Stimulated activated CD4-positive, alpha-beta T cell treated with anti-CD3 and anti-CD28 coated beads, Interleukin-4, amount 100 ng/mL, for 1 hour (primary cell): ENCODE measurements at places on chromosomes 16 and 17.

GRCh38 chr16:10656618-10657017, 38.1 kb downstream of the TEKT5 start:
- no peak for DNase-seq

GRCh38 chr17:59513934-59514841, 51.2 kb upstream of the DHX40 start:
- no peak for DNase-seq

GRCh38 chr16:46712911-46713310, 23.5 kb downstream of the ORC6 start:
- no peak for DNase-seq

GRCh38 chr17:47895347-47895855, 635 bp upstream of the SP2 start:
- no peak for DNase-seq

DNA sequence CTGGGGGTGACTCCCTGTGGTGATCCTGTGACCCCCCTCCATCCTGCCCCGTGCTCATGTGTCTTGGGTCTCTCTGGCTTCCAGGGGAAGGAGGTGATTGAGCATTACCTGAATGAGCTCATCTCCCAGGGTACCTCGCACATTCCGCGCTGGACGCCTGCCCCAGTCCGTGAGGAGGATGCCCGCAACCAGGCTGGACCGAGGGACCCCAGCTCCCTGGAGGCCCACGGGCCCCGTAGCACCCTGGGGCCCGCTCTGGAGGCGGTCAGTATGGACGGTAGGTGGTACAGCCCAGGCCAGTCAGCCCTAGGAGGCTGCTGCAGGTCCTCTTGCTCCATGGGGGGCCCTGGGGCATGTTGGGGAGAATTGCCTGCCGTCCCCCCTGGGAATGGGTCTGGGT, 33.6 kb downstream of the SEC14L5 start:
- no peak for DNase-seq

DNA sequence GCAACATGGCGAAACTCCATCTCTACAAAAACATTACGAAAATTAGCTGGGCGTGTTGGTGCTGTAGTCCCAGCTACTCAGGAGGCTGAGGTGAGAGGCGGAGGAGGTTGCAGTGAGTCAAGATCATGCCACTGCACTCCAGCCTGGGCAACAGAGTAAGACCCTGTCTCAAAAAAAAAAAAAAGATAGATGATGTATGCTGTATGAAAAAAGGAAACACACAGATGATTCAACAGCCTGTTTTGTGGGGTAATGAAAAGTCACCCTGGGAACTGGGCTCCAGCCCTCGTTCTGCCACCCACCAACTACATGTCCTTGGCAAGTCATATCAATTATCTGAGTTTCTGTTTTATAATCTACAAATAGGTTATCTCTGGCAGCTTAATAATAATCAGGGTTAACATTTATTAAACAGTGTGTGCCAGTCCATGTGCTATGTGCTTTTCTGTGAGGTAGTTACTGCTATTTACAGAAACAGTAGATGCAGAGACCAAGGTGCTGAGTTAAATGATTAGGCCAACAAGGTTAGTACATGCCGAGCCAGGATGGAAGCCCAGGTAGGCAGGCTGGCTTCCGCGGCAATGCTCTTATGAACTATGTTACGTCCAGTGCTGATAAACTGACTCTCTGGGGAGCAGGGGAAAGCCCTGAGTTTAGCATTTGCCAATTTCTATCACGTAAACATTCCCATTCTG, 1.1 kb downstream of the G6PC1 start:
- DNase-seq, result no peak

DNA sequence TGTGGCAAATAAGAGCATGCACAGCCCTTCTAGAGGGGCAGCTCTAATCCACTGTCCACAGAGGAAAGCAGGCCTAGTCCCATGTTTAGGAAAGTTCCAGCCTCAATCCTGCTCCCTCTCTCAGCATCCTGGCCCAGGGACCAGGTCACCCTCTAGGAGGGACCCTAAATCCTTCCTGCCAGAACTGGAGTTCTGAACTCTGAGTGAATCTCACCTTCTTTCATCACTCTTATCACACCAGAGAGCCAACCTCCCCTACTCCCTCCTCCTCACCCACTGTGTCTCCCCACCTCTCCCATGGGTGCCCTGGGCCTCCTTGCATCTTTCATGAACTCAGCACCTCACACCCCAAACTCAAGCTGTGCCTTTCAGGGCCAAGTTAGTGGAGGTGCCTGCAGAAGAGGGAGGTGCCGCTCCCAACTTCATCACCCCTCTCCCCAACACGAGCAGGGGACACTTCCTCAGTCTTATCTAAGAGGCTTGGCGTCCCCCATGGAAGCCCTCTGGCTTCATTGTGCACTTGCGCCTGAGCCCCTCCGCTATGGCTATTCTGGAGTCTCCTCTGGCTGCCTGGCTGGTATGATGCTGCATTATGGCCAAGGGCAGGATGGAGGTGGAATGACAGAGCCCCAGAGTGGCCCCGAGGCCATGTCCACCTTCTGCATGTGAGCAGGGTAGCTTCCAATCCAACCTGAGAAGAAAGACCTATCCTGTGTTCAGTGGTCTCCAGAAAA, 31.7 kb downstream of the PIK3R6 start:
- DNase-seq, result no peak

DNA sequence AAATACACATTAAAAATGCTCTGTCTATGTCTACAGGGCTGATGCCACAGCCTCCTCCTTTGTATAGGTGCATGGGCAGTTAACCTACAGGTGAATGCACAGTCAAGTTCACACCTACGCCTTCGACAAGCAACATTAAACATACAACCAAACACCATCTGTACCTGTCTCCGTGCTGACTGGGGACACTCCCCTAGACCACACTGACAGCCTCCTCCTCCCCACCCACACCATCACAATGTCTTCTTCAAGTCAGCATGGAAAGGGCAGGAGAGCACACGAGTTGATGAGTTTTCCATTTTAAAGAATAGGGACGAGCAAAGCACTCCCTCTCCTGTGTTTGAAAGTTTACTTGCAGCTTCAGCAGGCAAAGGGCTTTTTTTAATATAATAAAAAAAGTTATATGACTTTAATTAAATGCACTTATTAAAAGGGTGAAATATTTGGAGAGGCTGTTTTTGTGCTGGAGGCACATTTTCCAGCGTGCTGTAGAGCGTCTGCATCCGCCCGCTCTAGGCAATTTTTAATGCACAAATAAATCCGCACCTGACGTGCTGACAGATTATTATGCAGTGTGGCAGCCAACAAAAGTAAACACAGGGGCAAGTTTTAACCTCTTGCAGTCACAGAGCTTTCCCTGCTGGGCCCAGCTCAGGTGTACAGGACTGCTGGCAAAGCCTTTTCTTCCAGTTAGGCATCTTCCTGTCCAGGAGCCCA, 367.9 kb downstream of the SOX9 start:
- no peak for DNase-seq

DNA sequence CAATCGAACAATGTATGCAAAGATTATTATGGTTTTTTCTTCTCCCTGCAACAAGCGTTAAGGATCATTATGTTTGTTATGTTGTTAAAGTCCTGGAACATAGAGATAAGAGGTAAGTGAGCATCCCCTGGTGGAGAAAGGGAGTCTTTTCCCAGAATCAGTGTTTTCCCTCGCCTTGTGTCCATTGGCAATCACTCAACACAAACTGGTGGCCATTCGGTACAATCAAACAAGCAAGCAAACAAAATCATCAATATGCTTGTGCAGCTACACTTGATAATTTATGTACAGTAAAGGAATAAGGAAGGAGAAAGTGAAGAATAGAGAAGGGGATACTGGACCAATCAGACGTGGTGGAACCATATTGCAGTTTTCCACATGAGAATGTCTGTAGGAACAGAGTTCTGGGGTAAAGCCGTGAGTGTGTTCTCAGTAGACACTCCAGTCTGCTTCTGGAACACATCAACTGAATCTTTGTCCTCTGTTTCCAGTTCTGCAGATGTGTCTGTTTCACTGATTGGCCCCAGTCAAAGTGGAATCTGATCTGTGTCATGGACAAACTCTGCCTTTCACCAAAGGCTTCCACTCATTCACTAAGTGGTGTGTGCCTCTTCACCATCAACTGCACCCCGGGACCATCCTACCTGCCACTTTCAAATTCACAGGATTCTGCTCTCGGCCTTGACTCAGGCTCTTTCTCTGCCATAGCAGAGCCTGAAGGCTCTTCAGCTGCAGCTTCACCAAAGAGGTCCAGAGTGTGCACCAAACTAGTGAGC, 169.5 kb downstream of the AHSP start:
- DNase-seq, result no peak

- peak; percentile 50 for DNase-seq
Observed at GRCh38 chr17:7132511-7133094, 18.0 kb upstream of the ASGR2 start.

DNA sequence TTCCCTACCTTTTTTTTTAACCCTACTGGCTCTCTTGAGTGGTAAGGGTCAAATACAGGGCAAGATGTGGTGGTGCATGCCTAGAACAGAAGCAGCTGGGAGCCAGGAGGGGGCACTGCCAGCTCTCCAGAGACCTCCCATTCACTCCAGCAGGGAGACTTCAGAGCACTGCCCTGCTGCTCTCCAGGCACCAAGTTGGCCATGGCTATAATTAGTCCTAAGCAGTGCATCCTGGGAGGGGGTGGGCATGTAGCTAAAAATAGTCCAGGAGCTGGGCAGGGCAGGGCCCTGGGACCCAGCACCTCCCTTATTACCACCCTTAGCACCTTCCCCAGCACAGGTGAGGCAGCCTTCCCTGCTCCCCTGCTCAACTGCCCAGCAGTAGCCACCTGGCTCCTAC, 3.5 kb downstream of the CORO6 start:
- no peak for DNase-seq

DNA sequence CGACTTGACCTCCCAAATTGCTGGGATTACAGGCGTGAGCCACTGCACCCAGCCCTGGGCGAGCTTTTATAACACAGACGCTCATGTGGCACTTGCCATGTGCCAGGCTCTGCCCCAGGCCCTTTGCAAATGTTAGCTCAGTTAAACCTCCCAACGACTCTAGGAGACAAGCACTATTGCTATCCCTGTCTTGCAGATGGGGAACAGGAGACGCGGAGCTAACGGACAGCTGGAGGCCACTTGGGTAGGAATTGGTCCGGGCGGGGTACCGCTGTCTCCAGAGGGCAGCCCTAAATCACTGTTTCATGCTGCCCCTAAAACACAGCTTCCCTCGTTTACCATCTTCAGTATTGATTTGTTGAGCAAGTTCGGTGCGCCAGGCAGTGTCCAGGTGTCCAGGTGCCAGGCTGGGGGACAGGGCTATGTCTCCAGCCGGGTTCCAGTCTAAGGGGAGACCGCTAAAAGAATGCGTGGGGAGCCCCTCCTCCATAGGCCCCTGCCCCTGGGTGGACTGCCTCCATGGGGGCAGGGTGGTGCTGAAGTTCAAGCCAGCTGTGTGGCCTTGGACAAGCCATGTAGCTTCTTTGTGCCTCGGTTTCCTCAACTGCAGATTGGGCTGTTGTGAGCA, 23.7 kb downstream of the TMEM235 start:
- DNase-seq, result no peak

- DNase-seq, result no peak
Observed at GRCh38 chr17:61589990-61590389, 1.0 kb downstream of the NACA2 start.

- DNase-seq, result no peak
Observed at GRCh38 chr16:9840761-9841665, 341.2 kb downstream of the GRIN2A start.

GRCh38 chr17:63998050-63998720, at the start of gene PRR29:
Gene PRR29, plus strand, starts transcription at chr17:63998351. Its CDS starts 14 bp downstream, at chr17:63998365.
- peak; percentile 73 for DNase-seq

DNA sequence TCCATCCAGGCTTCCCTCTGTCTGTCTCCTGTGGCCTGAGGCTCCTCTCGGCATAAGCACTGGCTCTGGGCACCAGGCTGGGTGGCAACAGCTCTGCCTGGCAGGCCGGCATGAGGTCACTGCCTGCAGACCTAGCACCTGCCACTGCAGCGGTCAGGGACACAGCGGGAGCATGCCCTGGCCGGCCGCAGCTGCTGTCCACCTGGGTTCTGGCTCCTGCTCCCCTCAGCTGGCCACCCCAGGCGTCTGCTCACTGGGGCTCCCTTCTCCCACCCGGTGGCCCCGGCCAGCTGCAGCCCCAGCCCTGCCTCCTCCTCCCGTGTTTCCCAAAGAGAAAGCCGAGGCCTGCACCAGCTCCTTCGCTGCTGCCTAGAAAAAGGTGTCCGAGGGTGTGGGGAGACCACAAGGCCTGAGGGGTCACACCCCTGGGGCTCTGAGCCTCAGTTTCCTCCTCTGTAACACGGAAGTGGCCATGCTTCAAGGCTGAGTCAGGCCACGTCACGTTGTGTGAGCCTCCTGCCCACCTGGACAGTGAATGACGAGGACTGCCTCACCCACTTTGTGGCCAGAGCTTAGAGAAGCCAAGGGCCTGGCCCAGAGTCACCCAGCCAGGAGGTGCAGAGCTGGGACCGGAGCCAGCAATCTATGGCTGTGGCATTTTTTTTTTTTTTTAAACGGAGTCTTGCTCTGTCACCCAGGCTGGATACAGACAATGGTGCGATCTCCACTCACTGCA, 6.7 kb downstream of the NTHL1 start:
- DNase-seq, result no peak

- DNase-seq, result no peak
Observed at GRCh38 chr16:10752843-10753523, 9.3 kb downstream of the NUBP1 start.

DNA sequence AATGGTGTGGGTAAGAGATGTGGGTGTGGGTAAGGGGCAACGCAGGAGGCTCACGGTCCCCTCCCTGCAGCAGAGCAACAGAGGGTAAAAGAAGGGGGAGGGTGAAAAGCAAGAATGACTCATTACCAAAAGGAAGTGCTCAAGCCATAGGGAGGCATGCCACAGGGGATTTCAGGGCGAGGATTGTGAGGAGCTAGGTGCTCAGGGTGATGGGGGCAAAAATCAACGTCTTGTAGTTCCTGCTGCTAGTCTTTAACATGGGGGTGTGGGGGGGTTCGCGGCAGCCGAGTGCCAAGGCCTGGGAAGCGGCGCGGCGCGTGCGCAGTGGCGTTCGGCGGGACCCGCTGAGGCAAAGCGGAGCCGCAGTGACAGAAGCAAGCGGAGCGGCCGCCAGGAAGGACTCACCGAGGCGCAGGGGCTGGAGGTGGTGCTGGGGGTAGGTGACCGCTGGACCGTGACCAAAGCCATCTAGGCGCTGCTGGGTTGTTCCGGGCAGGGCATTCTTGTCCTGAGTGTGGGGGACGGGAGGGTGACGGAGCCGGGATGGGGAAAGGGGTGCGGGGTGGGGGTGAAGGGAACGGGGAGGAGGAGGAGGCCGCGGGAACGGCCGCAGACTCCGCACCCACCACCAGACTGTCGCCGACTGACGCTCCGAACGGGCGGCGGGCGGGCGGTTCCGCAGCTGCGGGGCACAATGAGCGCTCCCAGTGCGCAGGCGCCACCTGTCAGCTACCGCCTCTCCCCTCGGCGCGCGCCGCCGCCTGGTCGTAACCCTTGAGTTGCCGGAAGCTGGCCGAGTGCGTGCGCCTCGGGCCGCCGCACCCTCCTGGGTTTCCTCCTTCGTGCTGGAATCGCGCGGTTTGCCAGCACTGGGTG, at the start of gene SSH2:
SSH2 (minus strand) TSS at position 696 of the 876 bp plus-strand sequence; CDS start at position 468, 228 bp downstream.
- DNase-seq, result peak; percentile 90

DNA sequence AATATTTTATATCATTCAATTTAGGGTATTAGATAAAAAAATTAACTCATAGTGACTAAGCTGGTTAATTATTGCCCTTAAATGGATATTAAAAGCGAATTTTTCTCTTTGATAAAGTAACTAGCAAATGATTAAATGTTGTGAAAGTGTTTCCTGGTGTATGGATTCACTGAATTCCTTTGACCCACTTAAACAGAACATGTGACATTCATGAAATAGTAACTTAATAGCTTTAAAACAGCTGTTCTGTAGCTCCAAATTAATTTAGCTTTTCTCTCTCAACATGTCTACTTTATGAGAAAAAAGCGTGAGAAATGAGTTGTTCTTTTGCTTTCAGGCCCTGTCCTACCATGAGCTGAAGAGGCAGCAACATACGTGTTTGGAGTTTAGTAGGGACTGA, 36.4 kb upstream of the APPBP2 start:
- DNase-seq, result no peak
